ENCODE measurements at places on chromosomes 5 and 9.
A peak's percentile ranks its signal among the peaks of the same experiment; 100 is the strongest.

GRCh38 chr5:24142341-24142740, 502.4 kb downstream of the CDH10 start:
- DNase-seq, result no peak

GRCh38 chr5:130529511-130530485, 625.5 kb downstream of the CHSY3 start:
- DNase-seq, result no peak

DNA sequence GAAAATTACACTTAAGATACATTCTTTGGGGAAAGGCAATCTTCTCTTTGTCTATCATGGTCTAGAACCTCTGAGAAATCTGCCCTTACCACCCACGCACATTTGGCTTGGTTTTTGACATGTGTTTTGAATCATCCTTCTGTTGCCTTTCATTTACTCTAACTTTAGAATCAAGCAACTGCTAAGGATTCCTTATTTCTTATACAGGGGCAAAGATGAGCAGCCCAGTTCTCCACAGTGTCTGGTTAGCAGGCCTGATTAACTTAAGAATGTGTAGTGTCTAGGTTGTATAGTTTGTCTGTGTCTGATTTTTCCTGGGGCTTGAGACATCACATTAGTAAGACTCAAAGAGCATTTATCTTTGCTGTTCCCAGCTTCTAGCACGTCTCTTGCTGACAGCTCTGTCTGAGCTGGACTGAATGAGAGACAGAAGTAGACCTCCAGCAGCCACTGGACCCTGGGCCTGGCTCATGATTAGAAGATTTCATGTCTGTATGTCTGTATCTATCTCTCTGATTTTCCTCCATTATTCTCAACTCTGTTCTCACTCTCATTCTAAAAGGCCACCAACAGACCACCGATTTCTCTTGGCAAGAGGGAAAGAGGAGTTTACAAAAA, 31.8 kb upstream of the PCA3 start:
- no peak for DNase-seq

GRCh38 chr5:132768485-132768868, 8.6 kb downstream of the SEPTIN8 start:
- no peak for DNase-seq

DNA sequence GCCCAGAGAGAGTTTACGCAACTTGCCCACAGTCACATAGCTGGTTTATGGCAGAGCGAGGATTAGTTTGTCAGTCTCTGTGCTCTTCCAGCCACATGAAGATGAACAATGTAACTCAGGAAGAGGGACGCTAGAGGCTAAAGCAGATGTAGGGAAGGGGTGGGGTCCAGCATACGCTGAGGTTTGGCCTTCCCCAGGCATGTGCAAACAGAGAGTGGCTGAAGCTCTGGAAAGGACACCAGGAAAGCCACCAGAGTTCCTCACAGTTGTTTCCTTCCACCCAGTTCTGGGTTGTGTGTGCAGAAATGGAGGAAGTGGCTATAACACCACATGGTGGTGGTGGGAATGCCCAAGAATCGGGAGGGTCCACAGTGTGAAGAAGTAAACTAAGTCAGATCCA, 60.0 kb downstream of the SNX18 start:
- no peak for DNase-seq

DNA sequence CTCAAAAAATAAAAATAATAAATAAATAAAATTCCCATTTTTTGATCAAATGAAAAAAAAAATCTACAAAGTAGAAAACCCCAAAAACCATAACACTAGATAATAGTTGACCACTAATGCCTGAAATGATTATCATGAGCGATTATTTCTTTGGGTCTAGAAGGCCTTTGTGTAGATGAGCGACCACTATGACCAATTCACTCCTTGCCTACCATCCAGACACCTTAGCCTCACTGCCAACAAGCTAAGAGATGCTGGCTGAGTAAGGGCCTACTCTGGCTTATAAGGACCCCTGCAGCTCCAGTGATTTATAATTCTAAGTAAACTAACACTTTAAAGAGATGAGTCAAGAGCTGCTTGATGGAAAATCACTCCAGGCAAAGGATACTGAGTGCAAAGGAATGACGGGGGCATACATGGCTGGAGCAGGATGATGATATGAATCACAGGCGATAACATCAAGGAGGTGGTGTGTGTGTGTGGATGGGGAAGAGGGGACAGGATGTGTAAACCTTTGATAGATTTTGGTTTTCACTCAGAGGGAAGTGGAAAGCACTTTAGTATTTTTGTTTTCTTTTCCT, 4.8 kb upstream of the F2RL1 start:
- no peak for DNase-seq

GRCh38 chr9:26725573-26725972, 167.0 kb downstream of the CAAP1 start:
- DNase-seq, result no peak

GRCh38 chr5:75608870-75609269, 2.4 kb upstream of the ANKDD1B start:
- DNase-seq, result no peak

- DNase-seq, result peak; percentile 71
These were observed 596 bp downstream of the IRF1 start for GRCh38 chr5:132489871-132490483.

GRCh38 chr9:128275198-128276007, at the start of gene GOLGA2:
TSS of gene GOLGA2 (minus strand) at chr9:128276007. CDS start at chr9:128275976, 31 bp downstream.
- DNase-seq, result no peak

DNA sequence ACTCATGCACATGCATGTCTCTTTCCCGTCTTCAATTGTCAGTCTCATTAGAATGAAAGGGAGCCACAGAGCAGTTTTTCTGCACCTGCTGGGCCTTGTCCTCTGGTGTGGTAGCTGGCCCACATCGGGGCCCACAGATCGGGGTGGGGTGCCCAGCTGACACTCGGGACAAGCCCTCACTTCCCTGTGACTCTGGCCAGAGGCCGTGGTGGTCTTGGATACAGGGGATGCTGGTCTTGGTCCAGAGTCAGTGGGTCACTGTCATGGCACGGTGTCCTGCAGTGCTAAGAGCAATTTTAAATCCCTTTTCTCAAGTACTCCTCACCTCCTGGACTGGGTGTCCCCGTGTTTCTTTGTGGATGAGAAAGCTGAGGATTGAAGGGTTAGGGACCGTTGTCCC, 193.2 kb downstream of the CACNA1B start:
- DNase-seq, result no peak

- no peak for DNase-seq
These were observed 138.5 kb upstream of the TYRP1 start for GRCh38 chr9:12554636-12555035.

GRCh38 chr5:157072508-157072907, 13.6 kb upstream of the HAVCR1 start:
- peak; percentile 25 for DNase-seq

DNA sequence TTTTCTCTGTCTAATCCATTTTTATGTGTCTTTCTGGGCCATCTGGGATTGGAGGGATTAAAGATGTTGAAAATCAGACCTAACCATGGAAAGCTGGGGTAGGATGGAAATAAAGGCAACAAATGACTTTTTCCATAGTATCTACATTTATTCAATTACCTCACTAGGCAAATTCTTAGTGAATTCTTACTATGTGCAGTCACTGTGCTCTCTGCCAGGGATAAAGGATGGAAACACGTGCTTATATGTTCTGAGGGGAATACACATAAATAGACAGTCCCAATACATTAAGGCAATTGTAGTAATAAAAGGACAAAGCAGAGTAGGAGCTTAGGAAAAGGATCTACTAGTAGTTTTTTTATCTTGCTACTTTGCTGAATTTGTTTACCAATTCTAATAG, 214.2 kb downstream of the PRR16 start:
- DNase-seq, result no peak

DNA sequence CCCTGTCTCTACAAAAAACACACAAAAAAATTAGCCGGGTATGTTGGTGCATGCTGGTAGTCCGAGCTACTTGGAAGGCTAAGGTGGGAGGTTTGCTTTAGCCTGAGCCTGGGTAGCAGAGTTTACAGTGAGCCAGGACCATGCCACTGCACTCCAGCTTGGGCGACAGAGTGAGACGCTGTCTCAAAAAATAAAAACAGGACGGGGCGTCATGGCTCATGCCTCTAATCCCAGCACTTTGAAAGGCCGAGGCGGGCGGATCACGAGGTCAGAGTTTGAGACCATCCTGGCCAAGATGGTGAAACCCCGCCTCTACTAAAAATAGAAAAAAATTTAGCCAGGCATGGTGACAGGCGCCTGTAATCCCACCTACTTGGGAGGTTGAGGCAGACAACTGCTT, 40.3 kb downstream of the UBE2D2 start:
- no peak for DNase-seq

- no peak for DNase-seq
These were observed 96.8 kb downstream of the INIP start for GRCh38 chr9:112621018-112621655.

DNA sequence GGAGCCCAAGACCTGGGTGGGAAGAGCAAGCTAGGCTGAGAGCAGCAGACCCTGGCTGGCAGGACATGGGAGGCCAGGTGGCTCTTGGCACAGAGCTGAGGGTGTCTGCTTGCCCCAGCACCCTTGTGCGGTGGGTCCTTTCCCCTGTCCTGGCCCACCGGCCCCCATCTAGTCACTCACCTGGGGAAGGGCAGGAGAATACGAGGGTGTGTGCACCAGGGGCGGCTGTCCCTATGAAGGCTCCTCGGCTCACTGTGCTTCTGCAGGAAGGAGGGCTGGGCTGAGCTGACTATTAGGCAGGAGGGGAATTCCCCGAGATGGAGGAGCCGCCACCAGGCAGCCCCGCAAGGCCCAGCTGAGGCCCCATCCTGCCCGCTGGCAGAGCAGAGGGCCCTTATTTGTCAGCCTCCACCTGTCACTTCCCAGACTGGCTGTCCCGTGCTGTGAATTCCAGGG, 6.1 kb upstream of the TNIP1 start:
- peak; percentile 68 for DNase-seq

- DNase-seq, result no peak
These were observed 297.2 kb downstream of the SPOCK1 start for GRCh38 chr5:137201876-137202275.

GRCh38 chr5:96080557-96080956, 118.9 kb upstream of the ELL2 start:
- no peak for DNase-seq

GRCh38 chr5:126360467-126360866, 62.7 kb upstream of the GRAMD2B start:
- no peak for DNase-seq

DNA sequence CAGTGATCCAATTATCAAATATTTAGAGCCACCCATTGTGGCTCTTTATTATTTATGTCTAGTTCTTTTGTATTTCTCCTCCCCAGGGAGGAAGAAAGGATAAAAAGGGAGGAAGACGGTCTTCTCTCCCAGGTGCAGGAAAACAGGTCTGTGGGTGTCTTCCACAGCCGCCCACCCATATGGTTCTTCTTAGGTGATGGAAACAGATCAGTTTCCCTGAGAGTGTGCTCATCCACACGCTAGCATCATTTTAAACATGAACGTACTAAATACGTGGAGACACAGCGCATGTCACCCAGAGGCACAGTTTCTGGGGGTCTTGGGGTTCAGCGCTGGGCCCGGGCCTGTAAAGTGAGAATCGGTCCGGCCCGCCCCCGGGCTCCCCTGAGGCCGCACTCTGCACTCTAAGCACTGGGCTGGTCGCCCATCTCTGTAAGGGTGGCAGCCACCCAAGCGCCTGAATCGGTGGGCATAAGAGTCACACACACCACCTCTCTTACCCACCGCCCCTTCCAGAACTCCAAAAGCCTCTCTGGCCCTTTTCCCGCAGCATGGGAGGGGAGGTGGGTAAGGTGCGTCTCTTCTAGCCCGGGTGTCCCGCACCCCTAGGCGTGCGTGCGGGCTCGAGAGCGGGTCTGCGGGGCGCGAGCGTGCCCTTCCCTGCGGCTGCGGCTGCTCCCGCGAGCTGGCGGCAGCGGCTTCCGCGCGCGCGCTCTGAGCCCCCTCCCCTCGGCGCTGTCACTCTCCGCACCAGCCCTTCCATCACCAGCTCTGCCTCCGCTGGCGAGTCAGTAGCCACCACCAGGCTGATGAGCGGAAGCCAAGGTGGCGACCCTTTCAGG, 1.3 kb downstream of the PTCH1 start:
- DNase-seq, result peak; percentile 55

DNA sequence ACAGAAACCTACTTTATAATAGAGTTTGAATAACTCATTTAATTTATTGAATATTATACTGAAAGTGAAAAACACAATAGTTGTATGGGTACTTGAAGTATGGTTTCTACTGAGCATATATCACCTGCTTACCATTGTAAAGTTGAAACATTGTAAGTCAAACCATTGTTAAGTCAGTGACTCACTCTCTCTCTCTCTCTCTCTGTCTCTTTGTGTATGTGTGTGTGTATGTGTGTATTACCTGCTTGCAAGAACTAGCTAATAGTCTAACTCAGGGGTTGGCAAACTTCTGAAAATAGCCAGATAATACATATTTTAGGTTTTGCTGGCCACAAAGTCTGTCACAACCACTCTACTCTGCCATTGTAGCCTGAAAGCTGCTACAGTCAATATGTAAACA, 564.3 kb upstream of the ZNF608 start:
- DNase-seq, result no peak

- DNase-seq, result no peak
These were observed 80.1 kb upstream of the SH3PXD2B start for GRCh38 chr5:172534229-172535107.

DNA sequence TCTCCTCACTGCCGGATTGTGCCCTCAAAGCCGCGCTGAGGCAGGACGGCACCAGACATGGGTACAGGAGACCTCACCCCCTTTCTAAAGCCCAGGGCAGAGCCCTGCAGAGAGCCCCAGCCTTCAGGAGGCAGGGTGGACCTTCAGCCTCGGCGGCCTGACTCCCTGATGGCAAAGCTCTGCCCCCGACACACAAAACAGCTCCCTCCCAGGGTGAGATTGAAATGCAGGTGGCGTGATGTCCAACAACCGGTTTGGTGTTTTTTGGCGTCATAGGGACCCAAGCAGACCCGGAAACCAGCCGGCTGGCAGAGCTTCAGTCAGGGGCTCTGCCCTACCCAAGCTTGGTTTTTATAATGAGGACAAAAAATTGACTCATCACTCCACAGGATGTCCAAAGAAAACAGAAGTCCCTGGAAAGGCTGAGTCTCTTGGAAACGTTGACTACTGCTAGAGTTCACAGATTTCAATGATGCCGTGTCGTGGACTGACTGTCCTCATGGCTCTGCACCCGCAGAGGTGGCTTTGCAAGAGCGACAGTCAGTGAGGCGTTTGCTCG, 275.2 kb upstream of the IRX1 start:
- DNase-seq, result no peak

GRCh38 chr9:79569814-79570447, 1.8 kb upstream of the TLE4 start:
- DNase-seq, result no peak

DNA sequence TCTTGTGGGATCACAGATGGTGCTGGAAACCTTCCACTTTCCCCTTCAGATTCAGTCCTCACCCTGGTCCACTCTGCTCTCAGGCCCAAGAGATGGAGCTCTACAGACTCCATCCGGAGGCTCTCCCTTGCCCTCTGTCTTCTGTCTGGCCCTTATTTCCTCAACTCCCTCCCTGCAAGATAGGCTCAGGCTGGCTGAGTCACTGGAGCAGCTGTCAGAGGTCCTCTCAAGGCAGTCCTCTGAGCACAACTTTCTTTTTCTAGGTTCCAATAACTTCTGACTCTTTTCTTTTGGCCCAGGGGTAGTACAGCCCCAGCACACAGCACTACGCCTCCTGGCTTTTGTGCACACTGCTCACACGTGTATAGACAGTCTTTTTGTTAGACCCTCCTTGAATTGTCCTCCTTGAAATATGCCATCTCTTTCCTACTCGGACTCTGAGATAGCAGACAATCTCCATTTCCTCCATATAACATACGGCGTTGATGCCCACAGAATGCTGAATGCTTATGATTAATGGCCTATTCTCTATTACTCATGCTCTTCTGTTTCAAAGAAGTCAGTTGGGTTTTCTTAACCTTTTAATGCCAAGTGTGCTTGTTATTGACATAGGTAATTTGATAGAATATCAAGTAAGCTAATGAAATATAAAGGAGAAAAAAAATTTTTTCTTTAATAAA, 193.1 kb downstream of the SLC12A2 start:
- no peak for DNase-seq

Data from activated naive CD4-positive, alpha-beta T cell treated with anti-CD3 and anti-CD28 coated beads, Interleukin-2, amount 10 ng/mL, durations not matched to agents 7 days and 5 days (primary cell).